ENCODE measurements at places on chromosomes 2 and 18.

GRCh38 chr18:44601447-44601846, 79.2 kb upstream of the SETBP1 start:
- no peak for DNase-seq

DNA sequence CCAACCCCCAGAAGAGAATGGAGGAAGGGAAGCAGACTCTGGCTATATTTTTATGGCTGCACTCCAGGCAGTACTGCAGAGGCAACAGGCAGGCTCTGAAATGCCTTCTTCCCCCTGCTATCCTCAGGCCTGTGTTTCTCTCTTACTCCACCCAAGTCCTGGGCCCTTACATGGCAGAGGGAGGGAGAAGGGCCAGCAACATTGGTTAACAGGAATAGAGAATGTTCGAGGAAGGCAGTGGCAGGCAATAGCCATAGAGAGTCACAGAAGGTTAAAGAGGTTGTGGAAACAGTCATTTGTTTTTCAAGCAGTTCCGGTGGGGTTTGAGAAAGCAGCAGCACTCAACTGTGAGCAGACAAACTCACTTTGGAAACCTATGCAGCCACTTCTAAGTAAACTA, 15.1 kb upstream of the DARS1 start:
- no peak for DNase-seq

DNA sequence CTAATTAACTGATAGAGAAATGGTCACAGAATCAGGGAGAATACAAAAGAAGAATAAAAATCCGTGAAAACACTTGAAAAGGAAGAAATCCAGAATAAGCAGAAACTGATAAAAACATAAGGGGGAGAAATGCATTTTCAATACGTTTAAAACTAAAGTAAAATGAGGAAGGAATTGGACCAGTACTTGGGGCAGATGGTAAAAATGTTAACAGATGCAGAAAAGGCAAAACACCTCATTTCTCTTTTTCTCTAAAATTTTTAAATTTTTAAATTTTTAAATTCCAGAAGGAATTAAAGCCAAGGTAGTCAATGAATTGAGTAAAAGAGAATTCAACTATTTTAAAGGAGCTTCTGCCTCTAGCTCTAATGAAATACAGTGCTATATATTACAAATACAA, 353.9 kb downstream of the METTL4 start:
- DNase-seq: no peak

- no peak for DNase-seq
Observed at GRCh38 chr2:211941216-211941747, 597.3 kb downstream of the ERBB4 start.

DNA sequence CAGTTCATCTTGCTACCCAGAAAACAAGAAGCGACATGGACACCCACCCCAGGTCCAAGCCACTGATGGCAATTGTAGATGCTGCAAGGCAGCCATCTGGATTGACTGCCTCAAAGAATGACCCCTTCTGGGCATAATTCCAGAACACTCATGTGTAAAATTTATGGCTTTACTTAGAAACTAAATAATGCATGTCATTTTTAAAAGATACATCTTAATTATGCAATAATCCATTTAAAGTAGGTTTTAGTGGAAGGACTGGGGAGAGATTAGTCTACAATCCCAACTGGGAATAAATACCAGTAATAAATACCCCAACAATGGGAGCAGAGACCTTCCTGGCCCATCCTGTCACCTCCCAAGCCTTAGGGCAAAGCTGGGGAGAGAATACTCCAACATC, 247.7 kb downstream of the SS18 start:
- no peak for DNase-seq

- no peak for DNase-seq
Observed at GRCh38 chr18:12745095-12745795, 42.4 kb downstream of the PSMG2 start.

- DNase-seq: no peak
Observed at GRCh38 chr18:79819968-79820351, 22.2 kb downstream of the KCNG2 start.

GRCh38 chr2:127410871-127411652, 7.2 kb upstream of the PROC start:
- peak; percentile 58 for DNase-seq

DNA sequence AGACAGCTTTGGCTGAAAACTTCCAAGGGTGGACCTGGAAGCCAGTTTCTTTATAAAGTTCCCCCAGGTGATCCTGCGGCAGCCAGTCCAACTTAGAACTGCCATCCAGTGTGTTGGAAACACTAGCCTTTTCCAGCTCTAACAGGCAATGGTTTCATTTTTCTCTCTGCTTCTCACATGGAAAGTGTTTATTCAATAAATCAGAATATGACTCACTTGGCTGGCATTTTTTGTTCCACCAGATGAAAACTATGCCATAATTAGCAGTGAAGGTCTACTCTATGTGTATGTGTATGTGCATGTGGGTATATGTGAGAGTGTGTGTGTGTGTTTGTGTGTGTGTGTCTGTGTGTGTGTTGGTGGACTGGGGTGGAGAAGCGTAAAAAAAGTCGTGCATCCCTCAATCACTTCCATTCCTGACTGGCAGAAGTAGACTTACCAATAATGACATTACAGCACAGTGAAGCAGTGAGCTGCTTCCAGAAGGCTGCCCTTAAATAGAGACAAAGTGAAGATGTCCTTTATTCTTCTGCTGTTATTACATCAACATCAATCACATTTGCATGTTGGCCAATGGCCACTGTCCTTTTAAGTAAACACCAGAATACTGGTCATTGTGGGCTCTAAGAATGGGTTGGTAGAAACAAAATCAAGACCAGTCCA, 90.9 kb upstream of the SETBP1 start:
- no peak for DNase-seq

DNA sequence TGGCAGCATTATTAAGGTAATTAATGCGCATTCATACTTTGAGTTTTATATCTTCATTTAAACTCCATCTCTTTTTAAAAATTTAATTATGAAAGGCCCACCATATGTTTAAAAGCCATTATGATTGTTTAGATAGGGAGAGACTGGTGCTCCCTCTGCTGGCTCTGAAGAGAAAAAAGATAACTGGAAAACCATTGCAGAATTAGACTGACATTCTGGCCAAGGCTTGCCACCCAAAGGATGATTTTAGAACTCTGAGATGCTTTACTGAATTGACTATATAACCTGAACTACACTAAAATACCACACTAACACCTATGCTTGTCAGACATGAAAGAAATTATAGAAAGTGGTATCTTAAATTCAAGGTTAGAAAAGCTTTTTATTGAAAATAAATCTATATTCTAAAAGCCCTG, 127.6 kb upstream of the SPOPL start:
- peak; percentile 36 for DNase-seq

- DNase-seq: no peak
Observed at GRCh38 chr2:196274387-196274809, 103.0 kb upstream of the STK17B start.

- DNase-seq: no peak
Observed at GRCh38 chr18:8951491-8951890, 151.0 kb upstream of the NDUFV2 start.

DNA sequence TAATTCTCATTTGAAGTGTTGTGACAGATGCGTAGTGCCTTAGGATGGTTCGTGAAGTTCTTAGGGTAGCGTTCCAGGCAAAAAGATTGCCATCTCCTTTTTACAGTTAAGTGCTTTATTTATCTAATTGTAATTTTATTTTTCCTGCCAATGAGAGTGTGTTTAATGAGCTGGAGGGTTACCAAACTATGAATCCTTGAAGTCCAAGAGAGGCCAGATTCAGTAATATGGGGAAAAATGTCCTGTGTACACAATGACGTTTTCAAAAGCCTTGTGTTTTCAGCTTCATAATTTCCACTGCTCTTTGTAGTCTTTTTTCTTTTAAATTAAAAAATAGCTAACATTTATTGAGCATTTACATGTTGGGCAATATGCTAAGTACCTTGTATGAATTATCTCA, 23.8 kb downstream of the ACYP2 start:
- no peak for DNase-seq

DNA sequence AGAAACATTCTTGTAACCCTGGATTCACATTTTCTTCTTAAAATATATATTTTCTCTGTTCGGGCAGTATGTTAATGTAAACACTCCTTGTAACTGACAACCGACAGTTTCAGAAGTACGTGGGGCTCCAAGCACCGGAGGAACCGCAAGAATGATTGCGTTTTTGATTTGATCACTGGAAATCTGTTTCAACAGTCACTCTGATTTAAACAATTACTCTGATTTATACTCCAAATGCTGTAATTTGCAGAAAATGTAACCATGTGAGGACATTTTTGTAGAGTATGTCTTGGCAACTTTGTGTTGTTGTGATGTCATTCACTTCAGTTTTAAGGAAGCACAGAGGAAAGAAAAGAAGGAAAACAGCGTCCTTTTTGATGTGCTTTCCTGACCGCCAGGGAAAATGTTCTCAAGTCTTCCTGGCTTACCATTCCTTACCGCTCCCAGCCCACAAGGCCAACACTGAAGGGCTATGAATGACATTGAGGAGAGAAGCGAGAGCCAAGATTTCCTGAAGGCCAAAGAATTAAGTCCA, 77.7 kb downstream of the APOB start:
- no peak for DNase-seq

GRCh38 chr2:207765547-207765946, 4.2 kb downstream of the FZD5 start:
- no peak for DNase-seq

- no peak for DNase-seq
Observed at GRCh38 chr2:181523756-181524155, 66.6 kb downstream of the ITGA4 start.

DNA sequence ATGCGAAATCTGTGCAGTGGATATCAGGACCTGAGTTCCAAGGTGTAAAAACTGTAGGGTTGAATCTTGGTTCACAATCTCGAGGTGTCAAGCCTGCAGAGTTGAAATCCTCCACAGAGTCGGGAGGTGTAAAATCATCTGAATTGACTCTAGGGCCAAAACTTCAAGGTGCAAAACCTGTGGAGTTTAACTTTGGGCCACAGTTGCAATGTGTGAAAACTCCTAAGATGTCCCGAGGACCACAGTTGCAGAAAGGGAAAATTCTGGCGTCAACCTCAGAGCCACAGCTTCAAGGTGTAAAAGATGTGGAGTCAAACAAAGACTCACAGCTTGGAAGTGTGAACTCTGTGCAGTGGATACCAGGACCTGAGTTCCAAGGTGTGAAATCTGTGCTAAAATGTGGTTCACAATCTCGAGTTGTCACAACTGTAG, 9.8 kb upstream of the ZNF512 start:
- DNase-seq: no peak

DNA sequence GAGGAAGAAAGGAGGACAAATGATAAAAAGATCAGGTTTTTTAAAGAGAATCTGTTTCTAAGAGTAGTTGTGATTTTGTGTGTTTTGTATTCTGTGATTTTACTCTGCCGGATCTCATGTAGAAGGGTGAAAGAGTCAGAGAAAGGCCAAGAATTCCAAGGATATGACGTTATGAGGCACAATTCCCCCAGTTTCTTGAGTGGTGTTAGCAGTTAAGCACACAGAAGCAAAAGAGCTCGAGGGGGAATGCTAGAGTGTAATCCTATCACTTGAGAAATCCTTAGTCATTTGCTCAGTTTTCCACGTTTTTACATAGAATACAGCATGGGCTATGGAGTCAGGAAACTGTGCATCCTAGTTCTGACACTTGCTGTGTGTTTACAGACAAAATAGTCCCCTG, 34.8 kb downstream of the METTL4 start:
- DNase-seq: no peak

GRCh38 chr2:209505410-209505809, 81.6 kb downstream of the MAP2 start:
- DNase-seq: no peak
